ENCODE measurements at places on chromosomes 2 and 18. TPM values are rescaled to one million over a fixed set of nuclear protein-coding genes. Genes with fewer than 3 reads are reported as not detected.

- DNase-seq = peak; percentile 92
These were observed 155.1 kb upstream of the LMAN1 start for GRCh38 chr18:59514203-59514602.

GRCh38 chr2:134441153-134441863 lies 187.4 kb downstream of the MGAT5 start:
- DNase-seq = peak; percentile 80

- DNase-seq = no peak
These were observed 6.6 kb upstream of the RPL37A start for GRCh38 chr2:216491793-216492596.

DNA sequence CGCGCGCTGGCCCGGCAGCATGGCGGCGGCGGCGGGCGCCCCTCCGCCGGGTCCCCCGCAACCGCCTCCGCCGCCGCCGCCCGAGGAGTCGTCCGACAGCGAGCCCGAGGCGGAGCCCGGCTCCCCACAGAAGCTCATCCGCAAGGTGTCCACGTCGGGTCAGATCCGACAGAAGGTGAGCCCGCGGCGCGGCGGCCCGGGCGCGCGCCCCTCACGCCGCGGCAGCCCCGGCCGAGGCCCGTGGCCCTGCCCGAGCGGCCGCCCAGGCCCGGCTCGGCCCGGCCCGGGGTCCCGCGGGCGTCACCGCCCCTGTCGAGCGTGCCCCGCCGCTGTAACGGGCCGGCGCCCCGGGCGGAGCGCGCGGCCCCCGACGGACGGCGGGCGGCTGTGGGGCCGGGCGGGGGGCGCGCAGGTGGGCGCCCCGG lies 218 bp downstream of the DGKD start:
- no peak for DNase-seq

DNA sequence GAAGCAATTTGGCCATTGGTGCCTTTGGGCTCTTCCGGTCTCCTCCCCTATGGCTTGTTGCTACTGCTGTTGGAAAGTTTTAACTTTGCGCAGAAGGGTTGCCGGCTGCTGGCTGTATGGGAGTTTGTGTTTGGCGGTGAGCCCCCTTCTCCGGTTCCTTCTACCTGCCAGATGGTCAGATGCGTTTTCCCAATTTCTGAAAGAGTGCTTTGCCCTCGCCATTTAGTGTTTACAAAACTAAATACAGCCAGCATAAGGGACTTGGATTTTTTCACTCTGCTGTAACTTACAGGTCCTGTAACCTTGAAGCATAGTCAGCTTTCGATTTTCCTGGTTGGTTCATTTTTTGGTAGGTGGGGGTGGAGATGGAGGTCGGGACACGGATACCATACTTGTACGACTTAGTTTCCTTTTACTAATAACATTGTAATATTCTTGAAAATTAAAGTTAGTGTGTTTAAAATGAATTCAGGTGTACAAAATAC lies 604 bp downstream of the COQ10B start:
- no peak for DNase-seq

GRCh38 chr2:135951041-135951583 lies 34.3 kb downstream of the DARS1 start:
- DNase-seq = no peak

- DNase-seq = no peak
These were observed 30.6 kb upstream of the CREB1 start for GRCh38 chr2:207499114-207499513.

GRCh38 chr2:140734992-140735391 lies 1395.8 kb downstream of the LRP1B start:
- no peak for DNase-seq

- no peak for DNase-seq
These were observed 39.8 kb upstream of the ITPRID2 start for GRCh38 chr2:181851726-181852125.

DNA sequence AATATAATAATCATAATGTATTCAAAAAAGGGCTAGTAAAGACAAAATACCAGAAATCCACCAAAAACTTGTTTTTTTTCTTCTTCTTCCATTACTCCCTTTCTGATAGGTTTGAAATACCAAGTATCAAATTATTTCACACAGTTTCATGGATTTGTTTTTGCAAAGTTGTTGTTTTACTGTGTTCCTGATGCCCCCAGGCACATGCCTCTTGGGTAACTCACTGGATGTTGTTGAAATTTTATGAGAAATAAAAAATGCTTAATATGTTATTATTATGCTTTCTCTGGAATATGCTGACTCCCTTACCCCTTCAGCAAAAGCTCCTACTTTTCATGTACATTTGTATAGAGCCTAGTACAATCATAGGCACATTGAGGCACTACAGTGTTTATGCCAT lies 419.6 kb downstream of the NRXN1 start:
- no peak for DNase-seq

- no peak for DNase-seq
These were observed 49.0 kb downstream of the MAP2 start for GRCh38 chr2:209472871-209473270.

DNA sequence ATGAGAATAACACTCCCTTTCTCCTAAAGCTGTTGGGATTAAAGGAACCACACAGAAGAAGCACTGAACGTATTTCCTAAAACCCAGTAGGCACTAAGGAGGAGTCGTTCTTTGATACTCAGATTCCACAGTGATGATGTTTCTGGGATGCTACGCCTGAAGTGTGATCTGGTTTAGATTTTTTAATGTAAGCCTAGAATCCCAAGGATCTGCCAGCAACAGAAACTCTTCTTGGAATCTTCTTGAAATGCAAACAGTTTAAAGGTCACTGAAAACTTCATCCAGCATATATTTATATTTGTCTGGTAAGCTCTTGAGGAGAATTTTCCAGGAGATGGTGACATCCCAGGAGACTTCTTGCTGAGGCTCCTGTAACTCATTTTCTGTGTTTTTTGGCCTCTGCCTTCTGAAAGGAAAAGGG lies 247.6 kb upstream of the TRIB2 start:
- no peak for DNase-seq

DNA sequence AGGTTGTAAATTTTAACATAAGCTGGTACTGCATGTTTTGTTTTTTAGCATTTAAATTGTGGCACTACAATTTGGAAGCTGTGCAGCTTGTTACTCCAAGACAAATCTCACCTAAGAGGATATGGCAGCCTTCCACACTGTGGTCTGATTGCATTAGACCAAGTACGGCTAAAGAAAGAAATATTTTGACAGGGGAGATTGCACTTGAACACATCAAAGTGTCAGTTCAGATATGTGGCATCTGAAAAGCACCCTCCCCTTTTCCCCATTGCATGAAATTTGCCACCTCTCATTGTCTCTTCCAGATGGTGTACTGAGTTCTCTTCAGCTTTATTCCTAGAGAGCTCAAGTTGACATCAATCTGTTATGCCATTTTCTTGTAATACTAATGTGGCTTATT lies 295.9 kb downstream of the ERBB4 start:
- DNase-seq = no peak

- DNase-seq = no peak
These were observed 81.8 kb downstream of the INO80D start for GRCh38 chr2:206004004-206004693.

DNA sequence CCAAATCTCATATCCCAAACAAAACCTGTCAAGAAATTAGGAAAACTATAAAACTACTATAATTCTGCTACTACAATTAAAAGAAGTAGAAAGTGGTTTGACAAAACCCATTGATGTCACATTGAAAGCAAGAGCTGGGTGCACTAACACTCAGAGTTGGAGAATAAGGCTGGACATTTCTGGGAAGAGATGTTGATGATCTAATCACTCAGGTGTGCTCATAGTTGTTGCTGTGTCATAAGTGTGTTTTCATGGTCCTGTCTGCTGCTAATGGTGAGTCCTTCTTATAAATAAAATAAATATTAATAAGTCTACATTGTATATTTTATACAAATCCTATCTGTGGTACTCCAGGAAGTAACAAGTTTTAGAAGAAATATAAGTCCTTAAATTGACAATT lies 168.2 kb upstream of the LRP1B start:
- no peak for DNase-seq

DNA sequence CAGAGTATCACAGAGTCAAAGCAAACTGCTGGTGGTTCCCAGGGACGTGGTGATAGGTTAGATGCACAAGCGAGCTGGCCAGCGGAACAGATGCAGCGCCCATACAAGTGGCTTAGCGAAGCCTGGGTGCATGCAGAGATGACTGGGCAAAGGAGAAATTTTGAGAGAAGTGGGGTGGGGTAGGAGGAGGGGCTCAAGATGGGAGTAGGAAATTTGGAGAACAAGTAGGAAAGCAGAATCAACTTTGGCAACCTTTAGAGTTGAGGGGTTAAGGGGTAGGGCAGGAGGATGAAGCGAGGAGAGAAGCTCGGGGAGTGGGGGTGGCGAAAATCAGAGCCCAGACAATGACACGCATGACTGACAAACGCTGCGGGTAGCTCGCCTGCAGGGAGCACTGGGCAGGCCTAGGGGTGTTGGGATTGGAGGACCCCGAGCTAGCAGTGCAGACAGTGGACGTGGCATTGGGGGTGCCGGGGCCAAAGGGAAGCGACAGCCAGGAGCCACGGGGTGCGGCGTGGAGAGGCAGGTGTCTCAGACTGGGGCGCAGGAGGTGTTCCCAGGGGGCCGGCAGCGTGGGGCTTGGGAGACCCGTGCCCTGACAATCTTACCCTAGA lies 431 bp downstream of the FAM98A start:
- peak; percentile 38 for DNase-seq

- DNase-seq = no peak
These were observed 194.9 kb downstream of the LRATD1 start for GRCh38 chr2:14827226-14828023.

DNA sequence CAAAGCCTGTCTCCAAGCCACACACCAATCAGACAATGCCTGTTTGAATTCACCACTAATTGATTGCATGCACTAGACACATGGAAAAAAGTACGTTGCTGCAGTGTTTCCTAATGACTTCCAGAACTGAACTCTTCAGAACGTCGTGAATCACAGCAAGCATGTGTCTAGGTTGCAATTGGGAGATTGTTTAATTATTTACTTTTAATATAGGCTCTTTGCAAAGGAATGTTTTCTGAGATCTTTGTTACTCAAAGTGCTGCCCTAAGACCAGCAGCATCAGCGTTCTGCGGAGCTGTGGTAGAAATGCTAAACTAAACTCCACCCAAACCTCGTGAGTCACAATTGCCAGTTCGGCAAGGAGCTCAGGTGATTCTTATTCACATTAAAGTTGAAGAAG lies 52.7 kb upstream of the CCDC68 start:
- DNase-seq = no peak

- DNase-seq = no peak
These were observed 1.5 kb downstream of the PELI1 start for GRCh38 chr2:64142741-64143168.

GRCh38 chr18:58694720-58695468 lies 23.6 kb downstream of the MALT1 start:
- DNase-seq = no peak

DNA sequence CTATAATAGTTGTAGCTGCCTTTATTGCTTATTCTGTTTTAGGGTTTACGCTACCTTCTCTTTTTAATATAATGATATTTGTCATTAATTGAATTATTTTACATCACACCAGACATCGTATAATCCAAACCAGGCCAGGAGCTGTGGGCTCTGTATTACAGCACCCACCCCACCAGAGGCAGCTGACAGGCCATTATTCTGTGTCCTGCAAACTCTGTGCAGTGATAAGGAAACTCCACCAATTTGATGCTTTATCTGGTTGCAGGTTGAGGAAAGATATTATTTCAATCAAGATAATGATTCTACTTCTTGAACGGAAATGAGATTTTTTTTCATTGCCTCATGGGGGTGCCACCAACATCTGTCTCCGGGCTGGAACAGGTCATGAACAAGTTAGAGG lies 227.3 kb downstream of the ZBTB7C start:
- no peak for DNase-seq

DNA sequence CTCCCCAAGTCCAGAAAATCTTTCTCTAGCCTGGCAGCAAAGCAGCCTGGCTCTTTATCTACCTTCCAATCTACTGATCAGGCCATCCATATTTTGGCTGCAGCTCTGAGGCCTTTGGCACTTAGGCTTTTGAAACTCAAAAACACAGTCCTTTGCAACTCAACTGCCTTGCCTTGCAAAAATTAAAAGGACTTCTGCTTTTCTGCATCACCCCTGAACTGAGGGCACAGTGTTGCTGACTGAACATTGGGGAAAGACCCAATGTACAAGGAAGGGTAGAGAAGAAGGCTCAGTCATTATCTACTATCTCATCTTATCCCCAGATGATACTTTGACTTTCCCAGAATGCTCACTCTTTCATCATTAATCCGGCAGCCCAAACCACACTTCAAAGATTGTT lies 625.5 kb downstream of the ARHGAP15 start:
- DNase-seq = no peak

Gene ARHGEF4
- total RNA-seq = 2.5 TPM

Gene KCNK3
- total RNA-seq = 28.8 TPM

Gene GAL3ST2
- total RNA-seq = not detected

Gene APCDD1
- 48.0 TPM for total RNA-seq

All from right cardiac atrium (tissue), 5 donors.